ENCODE measurements at places on chromosomes 16 and 17.

DNA sequence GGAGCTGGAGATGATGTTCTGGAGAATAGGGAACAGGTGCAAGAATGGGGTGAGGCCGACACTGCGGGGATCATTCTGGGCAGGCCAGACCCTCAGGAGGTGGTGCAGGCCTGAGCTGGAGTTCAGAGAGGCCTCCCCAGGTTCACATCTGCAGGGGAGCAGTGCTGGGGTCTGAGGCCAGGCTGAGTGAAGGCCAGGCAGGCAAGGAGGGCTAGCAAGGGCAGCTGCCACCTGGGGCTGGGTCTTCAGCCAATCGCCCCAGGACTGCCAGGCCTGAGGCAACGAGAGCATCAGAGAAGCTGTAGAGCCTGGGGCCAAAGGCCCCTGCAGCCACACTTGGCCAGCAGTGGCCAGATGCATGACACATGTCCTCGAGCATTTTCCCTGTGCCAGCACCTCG lies 14.5 kb downstream of the FOXN1 start:
- no peak for DNase-seq

DNA sequence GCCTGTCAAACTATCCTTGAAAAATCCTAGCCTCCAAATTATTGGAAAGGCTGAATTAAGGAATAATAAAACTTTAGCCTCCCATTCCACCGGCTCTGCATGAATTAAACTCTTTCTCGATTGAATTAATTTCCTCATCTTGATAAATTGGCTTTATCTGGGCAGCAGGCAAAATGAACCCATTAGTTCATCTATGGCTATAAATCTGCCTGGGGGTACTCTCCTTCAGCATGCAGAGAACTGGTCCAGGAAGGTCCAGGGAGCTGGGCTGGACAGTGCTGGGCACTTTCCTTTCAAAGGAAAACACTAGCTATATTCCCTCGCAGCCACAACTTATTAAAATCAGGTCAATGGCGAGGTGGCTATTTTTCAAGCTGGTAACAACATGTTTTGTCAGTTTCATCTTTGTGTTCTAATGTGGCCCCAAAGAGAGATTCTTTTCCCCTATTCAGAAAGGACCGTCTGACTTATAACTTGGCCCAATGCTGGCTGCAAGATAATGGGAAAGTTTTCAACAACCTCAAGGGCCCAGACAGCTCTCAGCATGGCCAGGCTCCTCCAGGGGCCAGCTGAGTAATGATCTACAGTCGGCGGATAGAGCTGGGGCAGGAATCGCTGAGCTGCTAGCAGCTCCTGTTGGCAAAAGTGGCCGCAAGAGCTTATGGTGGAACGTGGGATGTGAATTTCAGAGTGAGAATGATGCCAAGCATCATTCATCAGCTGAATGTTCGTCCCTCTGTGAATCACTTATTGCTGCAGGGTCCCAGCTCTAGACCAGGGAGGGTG lies 326.9 kb downstream of the SLC39A11 start:
- no peak for DNase-seq

DNA sequence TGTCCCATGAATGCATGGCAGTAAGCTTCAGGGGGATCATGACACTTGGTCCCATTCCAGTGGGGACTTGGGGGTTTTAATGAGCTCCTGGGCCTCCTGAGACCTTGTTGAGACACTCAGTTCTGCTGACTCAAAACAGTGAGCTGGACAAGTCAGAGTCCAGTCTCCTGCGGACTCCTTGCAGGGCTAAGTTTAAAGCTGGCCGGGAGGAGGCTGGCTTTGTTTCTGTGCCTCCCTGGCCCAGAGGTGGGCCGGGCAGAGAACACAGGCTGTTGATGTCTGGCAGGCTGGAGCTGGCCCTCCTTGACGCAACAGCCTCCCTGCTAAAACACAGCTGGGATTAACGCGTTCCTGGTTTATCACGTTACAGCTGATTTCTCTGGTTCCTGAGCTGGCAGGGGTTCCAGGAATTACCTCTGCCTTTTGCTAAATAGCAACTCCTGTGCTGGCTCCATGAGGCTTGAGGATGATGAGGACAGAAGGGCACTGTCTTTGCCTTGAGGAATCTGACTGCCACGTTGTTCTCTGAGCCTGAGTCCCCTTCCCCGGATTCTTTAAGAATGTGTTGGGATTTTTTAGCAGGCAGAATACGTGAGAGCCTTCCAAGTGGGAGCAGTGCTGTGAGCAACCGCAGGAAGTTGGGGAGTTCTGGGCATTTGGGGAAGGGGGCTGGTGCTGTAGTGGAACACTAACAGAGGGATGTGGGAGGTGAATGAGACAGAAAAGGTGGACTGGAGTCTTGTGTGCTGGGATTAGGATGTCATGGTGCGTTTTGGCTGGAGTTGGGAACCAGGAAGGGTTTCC lies 2.0 kb downstream of the GPT2 start:
- peak; percentile 4 for DNase-seq

- DNase-seq = no peak
Measured at GRCh38 chr17:56636265-56636664, 42.8 kb downstream of the NOG start.

DNA sequence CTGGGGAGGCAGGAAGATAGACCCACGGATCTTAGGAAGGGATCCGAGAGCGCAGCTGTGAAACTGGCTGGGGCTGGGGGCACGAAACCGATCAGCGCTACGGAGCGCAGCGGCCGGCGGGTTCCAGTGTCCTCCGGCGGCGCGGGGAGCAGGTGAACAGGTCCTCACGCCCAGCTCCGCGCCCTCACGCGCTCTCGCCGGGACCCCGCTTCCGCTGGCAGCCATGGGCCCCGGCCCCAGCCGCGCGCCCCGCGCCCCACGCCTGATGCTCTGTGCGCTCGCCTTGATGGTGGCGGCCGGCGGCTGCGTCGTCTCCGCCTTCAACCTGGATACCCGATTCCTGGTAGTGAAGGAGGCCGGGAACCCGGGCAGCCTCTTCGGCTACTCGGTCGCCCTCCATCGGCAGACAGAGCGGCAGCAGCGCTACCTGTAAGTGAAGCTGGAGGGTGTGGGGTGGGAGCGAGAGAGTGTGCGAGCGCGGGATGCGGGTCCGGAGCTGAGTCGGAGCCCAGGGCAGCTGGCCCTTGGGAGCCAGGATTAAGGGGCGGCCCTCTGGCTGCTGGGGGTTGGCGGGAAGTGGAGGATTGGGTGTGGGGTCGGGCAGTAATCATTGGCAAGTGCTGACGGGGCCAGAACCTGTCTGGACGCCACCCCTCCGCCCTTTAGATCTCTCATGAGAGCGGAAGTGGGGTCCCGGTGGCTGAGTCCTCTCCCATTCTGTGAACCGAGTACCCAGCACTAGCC lies 479 bp downstream of the ITGA3 start:
- peak; percentile 78 for DNase-seq
